Activated CD4-positive, alpha-beta memory T cell treated with anti-CD3 and anti-CD28 coated beads, Interleukin-2, amount 10 ng/mL, durations not matched to agents 7 days and 5 days (primary cell): ENCODE measurements at places on chromosomes 7 and 10. TPM values are rescaled to one million over a fixed set of nuclear protein-coding genes. Genes with fewer than 3 reads are reported as not detected.

Gene TAS2R4
- total RNA-seq, result 0.65 TPM

Gene NPTX2
- total RNA-seq, result not detected

Gene TAS2R3
- total RNA-seq, result 0.73 TPM

Gene IL15RA
- total RNA-seq, result 22.1 TPM

Gene RNF32
- total RNA-seq, result 3.4 TPM

Gene CNTNAP2
- total RNA-seq, result not detected

Gene AQP1
- total RNA-seq, result 0.25 TPM

Gene OR6V1
- not detected for total RNA-seq

Gene IKZF1
- total RNA-seq, result 404 TPM

Gene GIMAP2
- total RNA-seq, result 120 TPM

Gene CPA4
- not detected for total RNA-seq

Gene TAS2R41
- not detected for total RNA-seq

Gene SYT15
- total RNA-seq, result 0.86 TPM

Gene ITPRID1
- total RNA-seq, result not detected

Gene SCD
- total RNA-seq, result 198 TPM

Gene SPACDR
- total RNA-seq, result 4.3 TPM

Gene ITIH5
- not detected for total RNA-seq

Gene EIF3A
- 130 TPM for total RNA-seq

Gene ELN
- total RNA-seq, result not detected

Gene PAPSS2
- not detected for total RNA-seq

Gene PON1
- total RNA-seq, result not detected

Gene INMT
- 1.0 TPM for total RNA-seq

Gene CRTAC1
- not detected for total RNA-seq

Gene NKX2-3
- total RNA-seq, result not detected

Gene PRTFDC1
- 1.4 TPM for total RNA-seq

Gene SPDYE8
- total RNA-seq, result not detected

Gene KAZALD1
- total RNA-seq, result 0.35 TPM

Gene AIFM2
- 3.7 TPM for total RNA-seq

Gene CUBN
- 0.80 TPM for total RNA-seq

Gene CPA2
- not detected for total RNA-seq

Gene GNAT3
- not detected for total RNA-seq

Gene VAX1
- total RNA-seq, result not detected

Gene BTBD16
- not detected for total RNA-seq

Gene IQUB
- not detected for total RNA-seq

Gene HYCC1
- 103 TPM for total RNA-seq

Gene NPY
- total RNA-seq, result not detected

Gene CNNM1
- 0.08 TPM for total RNA-seq

Gene FAM25A
- not detected for total RNA-seq

Gene GTF2IRD1
- 4.6 TPM for total RNA-seq

Gene CALN1
- not detected for total RNA-seq

Gene MNX1
- total RNA-seq, result 0.10 TPM
